Vagina (tissue), 2 donors: ENCODE measurements at places on chromosomes 4 and X.

- no peak for DNase-seq
Measured at GRCh38 chrX:40083120-40083978, 14.4 kb downstream of the BCOR start.

- no peak for DNase-seq
Measured at GRCh38 chr4:3605491-3605890, 73.3 kb upstream of the LRPAP1 start.

- DNase-seq, result no peak
Measured at GRCh38 chrX:110786486-110786885, 9.1 kb downstream of the CHRDL1 start.

DNA sequence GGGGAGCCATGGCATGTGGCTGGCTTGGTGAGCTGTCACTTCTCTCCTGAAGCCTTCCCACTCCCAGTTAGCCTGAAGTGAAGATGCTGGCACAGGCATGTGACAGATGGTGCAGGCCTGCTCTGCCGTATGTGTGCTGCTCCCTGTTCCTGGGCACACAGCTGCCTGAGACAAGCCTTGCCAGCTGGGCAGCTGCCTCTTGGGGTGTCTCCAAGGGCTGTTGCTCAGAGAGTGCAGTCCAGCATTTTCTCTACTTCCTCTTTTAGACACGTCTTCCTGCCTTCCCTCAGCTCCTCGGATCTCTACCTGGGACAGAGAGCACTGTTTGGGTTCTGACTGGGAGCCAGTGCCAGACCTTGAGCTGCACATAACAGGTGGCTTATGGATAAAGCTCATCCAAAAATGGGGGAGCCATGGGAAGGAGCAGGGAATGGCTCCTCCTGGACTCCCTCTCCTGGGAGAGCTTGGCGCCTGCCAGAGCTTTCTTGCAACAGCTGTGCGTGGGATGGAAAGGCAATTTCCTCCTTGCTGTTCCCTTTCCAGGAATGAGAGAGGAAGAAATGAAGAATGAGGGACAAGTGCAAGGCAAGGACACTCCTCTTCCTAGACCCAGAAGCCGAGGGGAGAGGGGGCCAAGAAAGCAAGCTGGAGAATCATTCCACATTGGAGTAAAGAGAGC is 132.9 kb downstream of the MSL3 start:
- DNase-seq, result no peak

- DNase-seq, result no peak
Measured at GRCh38 chr4:142984871-142985585, 138.9 kb upstream of the INPP4B start.
